Mucosa of gallbladder (tissue), 1 donor: ENCODE measurements at places on chromosomes 13 and 19. TPM values are rescaled to one million over a fixed set of nuclear protein-coding genes. Genes with fewer than 3 reads are reported as not detected.

DNA sequence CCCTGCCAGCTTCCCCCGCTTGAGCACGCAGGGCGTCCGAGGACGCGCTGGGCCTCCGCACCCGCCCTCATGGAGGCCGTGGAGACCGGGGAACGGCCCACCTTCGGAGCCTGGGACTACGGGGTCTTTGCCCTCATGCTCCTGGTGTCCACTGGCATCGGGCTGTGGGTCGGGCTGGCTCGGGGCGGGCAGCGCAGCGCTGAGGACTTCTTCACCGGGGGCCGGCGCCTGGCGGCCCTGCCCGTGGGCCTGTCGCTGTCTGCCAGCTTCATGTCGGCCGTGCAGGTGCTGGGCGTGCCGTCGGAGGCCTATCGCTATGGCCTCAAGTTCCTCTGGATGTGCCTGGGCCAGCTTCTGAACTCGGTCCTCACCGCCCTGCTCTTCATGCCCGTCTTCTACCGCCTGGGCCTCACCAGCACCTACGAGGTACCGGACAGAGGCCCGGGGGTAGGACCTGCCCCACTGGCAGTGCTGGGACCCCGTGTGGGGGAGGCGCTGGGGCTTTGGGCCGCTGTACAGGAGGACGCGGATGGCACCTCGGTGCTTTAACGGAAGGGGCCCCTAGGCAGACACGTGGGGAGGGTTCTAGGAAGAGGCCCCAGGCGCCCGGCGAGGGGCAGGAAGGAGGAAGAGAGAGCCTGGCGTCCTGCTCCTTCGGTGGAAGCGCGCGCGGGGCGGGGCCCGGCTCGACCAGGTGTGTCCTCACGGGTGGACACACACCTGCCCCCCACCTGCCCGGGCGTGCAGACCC, 681 bp downstream of the SLC5A5 start:
- no peak for DNase-seq

GRCh38 chr13:67223024-67223423, 7.1 kb downstream of the PCDH9 start:
- DNase-seq, result no peak

GRCh38 chr13:94567581-94567980, 28.4 kb downstream of the TGDS start:
- DNase-seq, result no peak

DNA sequence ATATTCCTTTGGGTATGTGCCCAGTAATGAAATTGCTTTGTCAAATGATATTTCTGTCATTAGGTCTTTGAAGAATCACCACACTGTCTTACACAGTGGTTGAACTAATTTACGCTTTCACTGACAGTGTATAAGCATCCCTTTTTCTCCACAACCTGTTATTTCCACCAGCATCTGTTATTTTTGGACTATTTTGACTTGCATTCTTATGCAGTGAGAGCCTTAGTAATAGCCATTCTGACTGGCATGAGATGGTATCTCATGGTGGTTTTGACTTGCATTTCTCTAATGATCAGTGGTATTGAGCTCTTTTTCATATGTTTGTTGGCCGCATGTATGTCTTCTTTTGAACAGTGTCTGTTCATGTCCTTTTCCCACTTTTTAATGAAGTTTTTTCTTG, 92.0 kb upstream of the SPATA13 start:
- DNase-seq, result no peak

GRCh38 chr13:32426191-32426989, 1.5 kb downstream of the N4BP2L1 start:
- no peak for DNase-seq

DNA sequence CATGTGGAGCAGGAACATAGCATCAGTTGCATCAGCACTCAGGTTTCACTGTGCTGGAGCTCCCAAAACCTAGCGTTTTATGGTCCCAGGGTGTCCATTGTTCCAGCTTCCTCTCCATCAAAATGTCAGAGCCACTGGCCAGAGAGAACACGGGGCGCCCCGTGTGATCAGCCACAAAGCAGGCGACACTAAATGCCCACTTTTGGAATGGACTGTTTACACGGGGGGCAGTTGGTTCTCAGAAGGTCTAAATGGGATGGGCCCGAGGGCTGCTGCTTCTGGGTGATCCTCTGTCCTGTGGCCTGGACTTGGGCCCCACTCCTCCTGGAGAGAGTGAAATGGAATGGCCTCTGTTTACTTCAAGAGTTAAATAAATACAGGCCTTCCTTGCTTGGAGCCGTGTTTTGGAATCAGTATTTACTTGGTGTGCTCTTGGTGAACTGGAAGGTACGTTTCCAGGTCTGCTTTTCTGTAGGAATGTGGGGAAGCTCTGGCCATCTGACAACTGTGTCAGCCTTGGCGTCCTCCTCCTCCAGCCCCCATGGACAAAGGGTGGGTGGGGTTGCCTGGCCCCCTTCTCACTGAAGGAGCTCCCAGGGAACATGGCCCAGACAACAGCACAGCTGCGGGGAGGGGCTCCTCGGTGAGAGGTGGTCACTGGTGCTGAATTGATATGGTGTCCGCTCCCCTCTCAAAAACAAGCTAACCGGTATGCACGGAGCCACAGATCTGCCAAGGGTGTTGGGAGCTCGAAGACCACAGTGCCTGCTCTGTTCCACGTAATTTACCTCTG, 16.1 kb upstream of the MCF2L start:
- no peak for DNase-seq

GRCh38 chr13:30615481-30615865, 2.2 kb upstream of the USPL1 start:
- DNase-seq, result no peak

DNA sequence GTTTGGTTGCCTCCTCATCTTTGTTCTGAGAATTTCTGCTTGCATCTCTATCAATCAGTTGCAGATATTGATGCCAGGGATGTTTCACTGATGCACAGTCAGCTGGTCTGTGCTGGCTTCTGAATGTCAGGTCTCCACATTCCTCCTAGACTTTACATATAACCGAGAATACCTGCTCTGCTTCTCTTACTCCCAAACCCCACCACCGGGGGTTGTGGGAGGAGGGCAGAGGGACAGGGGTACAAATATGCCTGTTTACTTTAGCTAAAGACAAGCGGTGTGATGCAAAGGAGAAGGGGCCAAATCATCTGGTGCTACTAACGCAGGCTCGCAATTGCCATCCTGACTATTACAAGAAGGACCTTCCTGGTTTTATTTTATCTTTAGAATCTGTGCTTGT, 17.4 kb upstream of the KLHL1 start:
- DNase-seq, result no peak

- DNase-seq, result no peak
These were observed 108.5 kb downstream of the FRY start for GRCh38 chr13:32140109-32140508.

GRCh38 chr13:91014696-91015095, 332.8 kb upstream of the MIR17HG start:
- DNase-seq, result no peak

DNA sequence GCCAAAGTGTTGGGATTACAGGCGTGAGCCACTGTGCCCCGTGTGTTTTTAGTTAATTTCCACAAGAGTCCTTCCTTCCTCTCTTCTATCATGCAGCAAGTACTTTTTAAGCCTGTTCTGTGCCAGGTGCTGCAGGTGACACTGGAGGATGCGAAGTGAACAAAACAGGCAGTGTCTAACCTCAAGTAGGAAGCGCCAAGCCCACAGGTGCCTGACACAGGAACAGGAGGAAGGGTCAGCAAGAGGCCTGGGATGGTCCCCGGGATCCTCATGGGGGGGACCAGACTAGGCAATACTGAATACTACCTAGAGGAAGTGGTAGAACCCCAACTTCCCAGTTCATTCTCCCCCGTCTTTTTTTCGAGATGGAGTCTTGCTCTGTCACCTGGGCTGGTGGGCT, 1.8 kb upstream of the CALR start:
- no peak for DNase-seq

- DNase-seq, result peak; percentile 39
These were observed 4.6 kb downstream of the PPP5C start for GRCh38 chr19:46351241-46352041.

DNA sequence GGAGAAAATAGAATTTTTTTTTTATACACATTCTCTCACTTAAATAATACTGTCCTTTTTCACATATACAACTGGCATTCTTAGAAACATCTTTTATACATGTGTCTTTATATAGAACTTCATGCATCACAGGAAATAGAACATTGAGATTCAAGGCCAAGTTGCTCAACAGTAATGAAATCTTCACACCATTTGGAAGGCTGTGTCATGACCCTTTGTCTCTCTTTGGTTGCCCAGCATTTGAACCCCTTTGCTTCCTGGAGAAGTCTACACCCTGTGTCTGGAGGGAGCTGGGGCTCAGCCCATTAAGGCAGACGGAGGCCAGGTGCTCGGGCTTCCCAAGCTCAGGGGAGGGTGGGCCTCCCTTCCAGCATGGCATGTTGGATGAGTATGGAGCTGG, 41.1 kb downstream of the B3GLCT start:
- no peak for DNase-seq

DNA sequence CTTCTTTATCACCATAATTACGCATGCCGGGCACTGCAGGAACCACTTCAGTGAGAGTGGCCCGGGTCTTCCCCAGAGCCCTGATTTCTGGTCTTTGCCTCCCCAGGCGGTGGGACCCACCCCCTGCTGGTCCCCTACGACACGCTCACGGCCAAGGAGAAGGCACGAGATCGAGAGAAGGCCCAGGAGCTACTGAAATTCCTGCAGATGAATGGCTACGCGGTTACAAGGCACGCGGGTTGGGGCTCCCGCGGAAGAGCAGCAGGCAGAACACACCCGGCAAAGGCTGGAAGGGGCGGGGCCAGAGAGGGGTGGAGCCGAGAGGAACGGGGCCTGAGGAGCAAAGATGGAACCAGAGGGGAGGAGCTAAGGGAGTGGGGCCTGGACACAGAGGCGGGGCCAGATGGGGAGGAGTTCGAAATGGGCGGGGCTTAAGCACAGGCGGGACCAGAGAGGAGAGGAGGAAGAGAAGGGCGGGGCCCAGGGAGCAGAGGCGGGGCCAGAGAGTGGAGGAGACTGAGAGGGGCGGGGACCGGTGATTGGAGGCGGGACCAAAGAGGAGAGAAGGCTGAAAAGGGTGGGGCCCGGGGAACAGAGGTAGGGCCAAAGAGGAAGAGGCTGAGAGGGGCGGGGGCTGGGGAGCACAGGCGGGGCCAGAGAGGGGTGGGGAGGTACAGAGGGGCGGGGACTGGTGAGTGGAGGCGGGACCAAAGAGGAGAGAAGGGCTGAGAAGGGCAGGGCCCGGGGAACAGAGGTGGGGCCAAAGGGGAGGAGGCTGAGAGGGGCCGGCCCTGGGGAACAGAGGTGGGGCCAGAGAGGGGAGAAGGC, 73.4 kb downstream of the RYR1 start:
- DNase-seq, result peak; percentile 96

DNA sequence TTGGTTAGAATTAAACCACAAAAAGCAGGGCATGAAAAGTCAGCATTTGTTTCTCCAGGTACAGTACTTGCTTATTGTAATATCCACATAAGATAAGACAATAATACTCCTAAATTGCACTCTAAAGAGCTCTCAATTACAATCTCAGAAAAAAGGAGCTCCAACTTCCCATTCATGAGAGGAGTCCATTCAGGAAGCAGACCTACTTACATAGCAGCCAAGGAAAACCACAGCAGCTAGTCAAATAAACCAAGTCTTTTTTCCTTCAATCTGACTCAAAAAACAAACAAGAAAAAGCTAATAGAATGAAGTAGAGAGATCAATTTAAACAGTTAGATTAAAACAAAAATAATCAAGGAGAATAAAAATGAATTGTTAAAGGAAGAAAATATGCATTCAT, 885.2 kb upstream of the SLITRK6 start:
- DNase-seq, result no peak

DNA sequence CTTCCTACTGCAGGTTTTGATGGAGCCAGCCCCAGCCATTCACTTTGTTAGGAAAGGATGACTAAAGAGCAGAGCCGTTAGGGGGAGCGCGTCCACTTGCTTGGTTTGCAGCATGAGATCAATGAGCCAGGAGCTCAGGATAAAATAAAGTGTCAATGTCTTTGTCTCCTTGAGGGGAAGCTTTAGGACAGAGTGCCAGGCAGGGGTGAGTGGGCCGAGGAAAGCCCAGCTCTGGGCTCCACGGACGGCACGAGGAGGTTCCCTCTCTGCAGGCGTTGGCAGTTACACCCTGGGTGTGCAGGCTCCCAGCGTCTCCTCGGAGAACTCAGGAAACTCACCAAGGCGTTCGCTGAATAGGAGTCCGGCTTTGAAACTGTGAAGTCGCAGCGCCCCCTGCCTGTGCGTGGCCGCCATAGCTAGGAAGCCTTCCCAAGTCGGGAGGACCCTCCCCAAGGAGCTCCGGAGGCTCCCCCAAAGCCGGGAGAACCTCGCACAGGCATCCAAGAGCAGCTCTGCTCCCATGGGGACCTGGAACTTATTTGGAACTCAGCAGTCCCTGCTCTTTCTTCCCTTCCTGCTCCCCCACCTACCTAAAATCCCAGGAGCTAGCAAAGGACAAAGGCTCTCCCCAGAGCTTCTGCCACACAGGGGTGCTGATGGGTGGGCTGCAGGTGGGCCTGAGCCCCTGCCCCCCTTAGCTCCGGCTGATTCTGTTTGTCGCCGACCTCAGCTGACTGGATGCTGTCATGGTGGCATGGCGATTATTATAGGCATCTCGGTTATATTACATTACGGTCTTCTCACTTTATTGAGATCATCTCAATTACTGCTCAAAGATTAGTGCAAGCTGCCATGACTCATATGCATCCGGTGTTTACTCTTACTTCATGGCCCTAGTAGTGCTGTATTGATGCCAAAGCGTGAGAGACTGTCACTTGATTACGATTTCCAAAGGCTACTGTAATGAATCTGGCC, 34.4 kb downstream of the GSX1 start:
- DNase-seq, result peak; percentile 84

DNA sequence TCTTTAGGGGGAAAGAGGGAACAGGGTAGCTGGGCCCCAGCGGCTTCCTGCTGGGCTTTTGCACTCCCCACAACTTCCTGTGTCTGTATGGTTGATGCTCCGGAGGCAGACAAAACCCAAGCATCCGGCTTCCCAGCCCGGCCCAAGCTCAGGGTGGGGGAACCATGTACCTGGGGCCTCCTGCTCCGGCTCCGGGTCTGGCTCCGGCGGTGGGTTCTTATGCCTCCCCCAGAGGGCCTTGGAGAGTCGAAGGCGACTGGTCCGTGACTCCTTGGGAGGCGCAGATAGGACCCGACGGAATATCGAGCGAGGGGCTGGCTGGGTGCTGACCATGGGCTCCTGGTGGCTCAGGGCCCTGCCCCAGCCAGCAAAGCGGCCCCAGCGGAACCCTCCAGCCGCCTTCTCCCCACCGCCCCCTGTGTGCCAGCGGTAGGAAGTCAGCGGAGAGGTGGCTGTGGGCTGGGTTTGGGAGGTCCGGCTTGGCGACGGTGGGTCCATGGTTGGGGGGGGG, 428 bp downstream of the RASAL3 start:
- DNase-seq, result no peak

The C1QTNF9 gene
- total RNA-seq, result 0.14 TPM

The OR10H1 gene
- not detected for total RNA-seq

The CDC42EP5 gene
- total RNA-seq, result 14.9 TPM

The GGACT gene
- 6.4 TPM for total RNA-seq

The CCDC70 gene
- not detected for total RNA-seq

The LPAR2 gene
- 44.3 TPM for total RNA-seq

The NOTCH3 gene
- total RNA-seq, result 32.4 TPM

The CD79A gene
- 0.32 TPM for total RNA-seq
